ENCODE measurements at places on chromosomes 4 and X. TPM values are rescaled to one million over a fixed set of nuclear protein-coding genes. Genes with fewer than 3 reads are reported as not detected.

Gene PRSS12
- total RNA-seq: 0.26 TPM

Gene CXCL5
- total RNA-seq: 56.4 TPM

Gene SYTL5
- 0.40 TPM for total RNA-seq

Gene PRDM5
- 3.5 TPM for total RNA-seq

Gene RTL3
- total RNA-seq: not detected

Gene APLN
- 0.72 TPM for total RNA-seq

Gene HERC5
- total RNA-seq: 4.1 TPM

Gene ARMCX1
- 0.51 TPM for total RNA-seq

Gene FMR1NB
- total RNA-seq: not detected

Gene CITED1
- total RNA-seq: 1.2 TPM

Gene DRP2
- total RNA-seq: 0.27 TPM

Gene HMGN5
- total RNA-seq: 2.2 TPM

Gene MTMR1
- total RNA-seq: 12.2 TPM

Gene USP26
- total RNA-seq: not detected

Gene GPR50
- total RNA-seq: not detected

Gene TAF7L
- total RNA-seq: not detected

Gene GAGE12F
- not detected for total RNA-seq

Gene ZFP92
- total RNA-seq: 0.60 TPM

Gene PCSK1N
- 52.0 TPM for total RNA-seq

Gene CYLC1
- total RNA-seq: not detected

Gene FAM9C
- total RNA-seq: not detected

Gene CT47B1
- total RNA-seq: not detected

Gene SPANXN4
- total RNA-seq: not detected

Gene LEF1
- not detected for total RNA-seq

Gene PITX2
- 0.72 TPM for total RNA-seq

Gene MAGT1
- total RNA-seq: 39.3 TPM

Gene CLDN34
- not detected for total RNA-seq

Gene SOD3
- not detected for total RNA-seq

Gene LAGE3
- 73.0 TPM for total RNA-seq

Gene TLR6
- 2.8 TPM for total RNA-seq

Gene HTRA3
- 20.3 TPM for total RNA-seq

Gene INTS6L
- total RNA-seq: 0.12 TPM

Gene TMSB15C
- not detected for total RNA-seq

Gene HSFX2
- total RNA-seq: not detected

Gene YY2
- total RNA-seq: 2.5 TPM

Gene BEND4
- total RNA-seq: not detected

Gene MAGEE1
- 4.6 TPM for total RNA-seq

Gene FAM133A
- 1.0 TPM for total RNA-seq

Gene VCX3B
- total RNA-seq: not detected

Gene ASMT
- total RNA-seq: 0.28 TPM

Gene NWD2
- not detected for total RNA-seq

Gene NAT8L
- 15.4 TPM for total RNA-seq

Gene PAGE4
- not detected for total RNA-seq

Gene TLR1
- 0.32 TPM for total RNA-seq

Gene CT45A3
- total RNA-seq: not detected

Gene PNMA5
- not detected for total RNA-seq

Gene TMPRSS11F
- total RNA-seq: not detected

Gene EVC2
- 2.5 TPM for total RNA-seq

Gene FGF2
- total RNA-seq: 53.5 TPM

Gene MAGED4B
- total RNA-seq: 16.9 TPM

Gene AMBN
- not detected for total RNA-seq

Gene SCRG1
- not detected for total RNA-seq

Data from A549 treated with ZK216348 at 1 μM for 4 hours (cell line).